Substantia nigra (tissue), 51 donors: ENCODE measurements at places on chromosomes 7 and 10.

GRCh38 chr10:61096056-61096455 lies 152.1 kb upstream of the RHOBTB1 start:
- no peak for DNase-seq

DNA sequence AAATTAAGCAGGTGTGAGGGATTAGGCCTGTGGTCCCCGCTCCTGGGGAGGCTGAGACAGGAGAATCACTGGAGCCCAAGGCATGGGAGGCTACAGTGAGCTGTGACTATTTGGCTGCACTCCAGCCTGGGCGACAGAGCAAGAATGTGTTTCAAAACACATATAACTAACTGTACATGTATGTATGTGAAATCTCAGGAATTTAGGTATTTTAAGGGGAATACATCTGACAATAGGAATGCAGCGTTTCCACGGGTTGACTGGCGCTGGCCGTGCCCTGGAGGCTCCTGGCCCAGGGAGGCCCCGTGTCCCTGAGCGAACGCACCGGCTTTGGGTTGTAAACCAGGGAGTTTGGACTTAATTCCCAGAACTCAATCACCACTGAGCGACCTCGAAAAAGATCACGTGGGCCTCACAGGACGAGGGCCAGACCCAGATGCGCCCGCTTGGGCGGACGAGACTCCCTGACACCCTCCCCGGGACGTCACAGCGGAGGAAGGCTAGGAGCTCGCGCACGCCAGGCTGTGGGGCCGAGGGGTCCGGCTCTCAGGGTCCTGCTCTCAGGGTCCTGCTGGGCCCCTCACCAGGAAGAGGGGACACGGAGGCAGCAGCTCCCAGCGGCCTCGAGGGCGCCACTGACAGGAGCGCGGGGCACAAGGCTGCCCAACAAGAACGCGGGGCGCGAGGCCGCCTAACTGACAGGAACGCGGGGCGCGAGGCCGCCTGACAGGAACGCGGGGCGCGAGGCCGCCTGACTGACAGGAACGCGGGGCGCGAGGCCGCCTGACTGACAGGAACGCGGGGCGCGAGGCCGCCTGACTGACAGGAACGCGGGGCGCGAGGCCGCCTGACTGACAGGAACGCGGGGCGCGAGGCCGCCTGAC lies 18.4 kb downstream of the PTPRN2 start:
- no peak for DNase-seq

- DNase-seq, result peak; percentile 49
Observed at GRCh38 chr10:59362959-59363381, 621 bp upstream of the FAM13C start.

- DNase-seq, result no peak
Observed at GRCh38 chr7:39733881-39734632, 110.7 kb downstream of the RALA start.

DNA sequence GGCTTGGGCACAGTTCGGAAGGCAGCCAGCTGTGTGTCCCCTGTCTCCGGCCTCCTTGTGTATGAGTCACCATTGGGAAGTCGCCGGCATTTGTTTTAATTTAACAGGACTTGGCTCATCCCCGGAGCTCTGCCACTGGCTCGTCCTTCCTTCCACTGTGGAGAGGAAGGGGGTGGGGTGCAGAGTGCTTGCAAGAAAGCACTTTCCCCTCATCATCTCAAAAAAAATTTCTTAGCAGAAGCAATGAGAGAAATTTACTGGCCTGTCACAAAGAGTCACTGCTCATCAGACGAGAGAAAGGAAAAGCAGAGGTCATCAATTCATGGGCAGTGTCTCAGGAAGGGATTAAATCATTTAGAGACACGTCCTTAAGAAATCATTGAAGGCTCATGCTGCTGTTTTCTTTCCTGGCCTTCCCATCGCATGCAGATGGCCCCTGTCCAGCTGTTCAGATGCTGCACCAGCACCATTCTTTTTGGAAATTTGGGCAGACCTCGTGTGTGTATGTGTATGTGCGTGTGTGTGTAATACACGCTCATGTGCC lies 93.3 kb downstream of the BMS1 start:
- no peak for DNase-seq

- no peak for DNase-seq
Observed at GRCh38 chr10:21402606-21403083, 122.8 kb downstream of the SKIDA1 start.

DNA sequence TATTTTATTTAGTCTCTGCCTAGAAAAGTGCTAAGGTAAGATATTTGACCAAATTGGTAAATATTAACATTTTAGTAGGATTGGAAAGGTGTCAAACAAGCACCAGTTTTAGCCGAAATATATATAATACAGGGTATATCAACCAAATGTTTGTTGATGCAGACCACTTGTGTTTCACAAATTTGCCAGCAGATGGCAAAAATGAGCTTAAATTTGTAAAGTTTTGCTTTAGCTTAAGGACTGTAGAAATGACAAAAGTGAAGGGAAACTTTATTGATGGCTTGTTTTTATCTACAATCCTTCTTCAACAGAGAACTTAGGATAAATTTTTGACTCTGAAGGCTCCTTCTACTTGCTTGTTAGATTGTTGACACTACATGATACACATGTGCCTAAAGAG lies 4.8 kb upstream of the POLR1F start:
- DNase-seq, result no peak

- DNase-seq, result no peak
Observed at GRCh38 chr10:115321360-115321759, 228.2 kb downstream of the ATRNL1 start.

DNA sequence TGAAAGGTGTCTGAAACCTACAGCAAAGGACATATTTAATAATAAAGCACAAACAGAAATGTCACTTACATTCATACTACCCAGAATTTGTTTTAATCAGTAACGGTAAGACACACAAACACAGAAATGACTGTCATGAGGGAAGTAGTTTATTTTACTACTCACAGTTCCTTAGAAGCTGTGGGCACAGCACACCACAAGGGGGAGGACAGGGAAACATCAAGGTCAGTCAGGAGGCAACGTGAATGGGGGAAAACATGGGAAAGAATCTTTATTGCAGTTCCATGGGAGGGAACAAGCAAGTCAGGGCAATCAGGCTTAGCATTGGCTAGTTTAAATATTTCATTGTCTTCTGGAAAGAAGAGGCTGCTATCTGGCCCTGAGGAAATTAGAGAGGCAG lies 123.8 kb upstream of the PDSS1 start:
- DNase-seq, result no peak

- no peak for DNase-seq
Observed at GRCh38 chr10:129498680-129499079, 31.6 kb downstream of the MGMT start.

DNA sequence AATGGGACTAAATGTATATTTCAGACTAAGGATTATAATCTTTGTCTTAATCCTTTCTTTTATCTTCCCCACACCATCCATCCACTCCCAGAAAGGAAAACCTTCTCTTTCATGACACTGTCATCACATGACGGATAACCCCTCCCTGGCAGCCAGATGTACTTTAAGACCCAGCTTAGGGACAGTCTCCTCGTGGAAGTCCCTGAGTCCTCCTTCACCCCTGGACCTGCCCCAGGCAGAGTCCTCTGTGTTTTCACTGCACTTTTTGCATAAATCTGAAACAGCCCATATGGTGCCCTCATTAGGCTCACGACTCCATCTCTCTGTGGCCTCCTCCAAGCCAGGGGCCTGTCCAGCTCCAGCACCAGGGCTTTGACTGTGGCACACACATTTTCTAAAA lies 16.0 kb downstream of the NRAP start:
- no peak for DNase-seq

DNA sequence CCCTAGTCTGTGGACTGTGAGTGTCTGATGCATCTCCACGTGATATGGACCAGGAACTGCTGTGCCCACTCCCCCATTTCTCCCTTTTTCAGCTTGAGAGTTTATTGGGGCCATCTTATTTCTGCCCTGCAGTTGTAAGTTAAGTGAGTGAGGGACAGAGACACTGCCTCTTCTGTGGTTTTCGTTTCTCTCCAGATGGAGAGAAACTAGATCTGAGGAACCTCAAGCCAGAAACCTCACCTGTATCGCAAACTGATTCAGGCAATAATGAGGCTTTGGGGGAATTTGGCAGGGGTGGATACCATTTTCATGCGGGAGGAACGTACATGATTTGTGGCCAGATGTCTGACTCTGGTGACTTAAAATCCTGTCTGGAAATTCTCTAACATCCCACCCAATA lies 641.7 kb downstream of the TNS3 start:
- no peak for DNase-seq

- no peak for DNase-seq
Observed at GRCh38 chr10:28593811-28594210, 60.9 kb downstream of the WAC start.
